ENCODE measurements at places on chromosomes 1 and 21. TPM values are rescaled to one million over a fixed set of nuclear protein-coding genes. Genes with fewer than 3 reads are reported as not detected.

- DNase-seq: no peak
Observed at GRCh38 chr1:169699707-169700106, 11.7 kb downstream of the SELL start.

GRCh38 chr1:181485287-181486097 lies 2.2 kb downstream of the CACNA1E start:
- no peak for DNase-seq

BCAN gene
- total RNA-seq: not detected

DNA sequence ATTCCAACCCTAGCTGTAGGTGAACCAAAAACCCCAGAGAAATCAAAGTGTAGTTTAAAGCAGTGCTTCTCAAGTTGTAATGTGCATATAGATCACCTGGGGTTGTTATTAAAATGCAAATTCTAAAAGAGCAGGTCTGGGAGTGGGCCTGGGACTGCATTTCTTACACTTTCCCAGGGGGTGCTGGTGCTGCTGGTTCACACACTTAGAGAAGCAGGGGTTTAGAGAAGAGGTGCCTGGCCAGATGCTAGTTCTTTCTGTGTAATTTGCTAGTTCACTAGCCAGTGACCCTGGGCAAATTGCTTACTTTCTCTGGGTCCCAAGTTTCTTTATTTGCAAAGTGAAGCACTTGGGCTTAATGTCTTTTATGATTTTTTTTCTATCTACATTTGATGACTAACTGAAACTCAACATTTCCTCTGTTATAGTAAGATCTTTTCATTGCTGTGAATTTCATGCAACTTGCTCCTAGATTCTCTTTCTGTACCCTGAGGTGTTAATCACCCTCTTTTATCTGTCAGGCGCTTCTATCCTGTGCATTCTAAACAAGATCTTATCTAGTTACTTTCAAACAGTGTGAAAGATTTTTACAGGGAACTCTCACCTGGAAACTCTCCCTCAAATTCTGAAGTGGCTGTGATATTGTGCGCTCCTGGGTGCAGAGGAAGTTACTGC lies 141.9 kb upstream of the UBE2U start:
- no peak for DNase-seq

- no peak for DNase-seq
Observed at GRCh38 chr1:25587290-25587689, 29.3 kb upstream of the MAN1C1 start.

DNA sequence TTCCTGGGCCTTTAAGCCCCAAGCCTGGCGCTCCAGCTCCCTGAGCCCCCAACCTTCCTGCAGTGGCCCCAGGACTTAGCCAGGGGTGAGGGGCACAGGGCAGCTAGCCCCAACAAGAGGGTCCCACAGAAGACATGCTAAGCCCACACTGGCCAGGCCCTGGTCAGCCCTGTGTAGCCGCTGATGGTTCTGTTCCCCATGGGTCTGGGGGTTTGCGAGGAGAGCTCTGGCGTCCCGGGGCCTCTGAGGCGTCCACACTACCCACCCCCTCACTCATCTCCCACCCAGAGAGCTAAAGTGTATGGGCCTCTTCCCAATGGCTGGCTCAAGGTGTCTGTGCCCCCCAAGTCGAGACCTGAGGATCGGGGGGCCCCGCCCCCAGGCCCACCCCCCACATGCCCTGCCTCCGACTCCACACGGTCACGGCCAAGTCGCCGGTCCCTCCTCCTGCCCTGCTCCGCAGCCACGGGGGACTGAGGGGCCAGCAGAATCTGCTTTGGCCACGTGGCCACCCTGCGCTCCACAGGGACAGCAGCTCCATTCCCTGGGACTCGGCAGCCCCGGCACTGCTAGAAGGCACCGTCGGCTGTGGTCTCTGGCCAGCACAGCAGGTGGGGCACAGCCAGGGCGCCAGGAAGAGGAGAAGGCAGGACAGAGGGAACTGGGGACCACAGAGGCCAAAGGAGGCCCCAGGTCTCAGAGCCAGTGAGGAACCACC lies 7.8 kb downstream of the TNFRSF18 start:
- DNase-seq: no peak

DNA sequence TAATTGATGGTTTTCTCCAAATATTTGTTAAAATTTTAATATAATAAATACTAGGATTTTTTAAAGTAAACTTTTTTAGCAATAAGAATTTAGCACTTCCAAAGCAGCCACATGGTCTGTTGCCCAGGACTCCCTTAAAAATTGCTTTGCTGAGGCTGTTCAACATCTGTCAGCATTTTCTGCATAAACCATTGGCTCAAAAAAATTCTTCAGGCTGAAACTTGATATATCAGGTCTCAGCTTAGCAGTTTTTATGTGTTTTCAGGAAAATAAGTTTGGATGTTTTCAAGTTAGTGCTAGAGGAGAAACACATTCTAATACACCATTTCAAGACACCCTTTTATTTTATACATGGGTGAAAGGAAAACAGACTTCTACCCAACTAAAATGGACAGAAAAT lies 69.1 kb upstream of the C1orf105 start:
- no peak for DNase-seq

GRCh38 chr1:38724160-38725131 lies 135.1 kb downstream of the RRAGC start:
- no peak for DNase-seq

IL19 gene
- total RNA-seq: not detected

CYP4A11 gene
- total RNA-seq: not detected

DNA sequence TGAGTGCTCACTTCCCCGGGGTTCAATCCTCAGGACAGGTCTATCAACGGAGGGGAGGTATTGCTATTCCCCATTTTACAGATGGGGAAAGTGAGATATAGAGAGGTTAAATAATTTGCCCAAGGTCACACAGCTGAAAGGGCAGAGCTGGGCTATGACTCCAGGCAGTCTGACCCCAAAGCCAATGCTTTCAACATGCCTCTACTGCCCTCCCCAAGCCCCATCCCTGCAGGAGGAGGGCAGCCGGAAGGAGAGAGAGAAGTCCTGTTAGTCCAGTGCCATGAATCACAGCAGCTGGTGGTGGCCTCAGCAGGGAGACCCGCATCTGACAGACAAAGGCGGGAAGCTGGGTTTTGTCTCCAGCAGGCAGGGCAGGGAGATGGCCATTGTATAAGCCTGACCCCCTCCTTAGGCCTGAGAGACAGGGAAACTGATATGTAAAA lies 20.0 kb upstream of the CLIC4 start:
- no peak for DNase-seq

DNA sequence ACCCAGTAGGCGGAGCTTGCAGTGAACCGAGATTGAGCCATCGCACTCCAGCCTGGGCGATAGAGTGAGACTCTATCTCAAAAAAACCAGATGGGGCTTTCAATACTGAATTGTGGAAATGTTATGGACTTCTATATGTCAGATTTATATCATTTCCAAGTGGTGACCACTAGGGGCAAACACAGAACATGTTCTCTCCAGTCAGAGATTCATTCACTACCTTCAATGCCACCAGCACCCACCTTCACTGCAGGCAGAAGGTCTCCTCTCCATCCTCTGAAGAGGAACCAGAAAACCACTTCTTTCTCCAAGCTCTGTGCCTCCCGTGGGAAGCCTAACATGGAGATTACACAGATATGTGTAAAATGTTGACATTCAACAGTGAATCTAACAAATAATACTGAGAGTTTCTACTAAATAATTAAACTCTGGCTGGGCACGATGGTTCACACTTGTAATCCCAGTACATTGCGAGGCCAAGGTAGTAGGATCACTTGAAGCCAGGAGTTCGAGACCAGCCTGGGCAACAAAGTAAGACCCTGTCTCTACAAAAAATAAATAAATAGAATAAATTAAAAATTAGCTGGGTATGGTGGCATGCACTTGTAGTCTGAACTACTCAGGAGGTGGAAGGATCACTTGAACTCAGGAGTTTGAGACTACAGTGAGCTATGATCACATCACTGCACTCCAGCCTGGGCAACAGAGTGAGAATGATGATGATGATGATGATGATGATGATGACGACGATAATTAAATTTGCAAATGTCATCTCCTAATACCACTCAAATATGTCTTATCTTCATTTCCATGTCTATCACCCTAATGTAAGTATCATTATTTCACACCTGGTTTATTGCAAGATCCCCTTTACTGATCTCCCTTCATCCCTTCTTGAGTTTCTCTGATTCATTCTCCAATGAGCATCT lies 151.1 kb downstream of the ZNF281 start:
- DNase-seq: peak; percentile 9

DNA sequence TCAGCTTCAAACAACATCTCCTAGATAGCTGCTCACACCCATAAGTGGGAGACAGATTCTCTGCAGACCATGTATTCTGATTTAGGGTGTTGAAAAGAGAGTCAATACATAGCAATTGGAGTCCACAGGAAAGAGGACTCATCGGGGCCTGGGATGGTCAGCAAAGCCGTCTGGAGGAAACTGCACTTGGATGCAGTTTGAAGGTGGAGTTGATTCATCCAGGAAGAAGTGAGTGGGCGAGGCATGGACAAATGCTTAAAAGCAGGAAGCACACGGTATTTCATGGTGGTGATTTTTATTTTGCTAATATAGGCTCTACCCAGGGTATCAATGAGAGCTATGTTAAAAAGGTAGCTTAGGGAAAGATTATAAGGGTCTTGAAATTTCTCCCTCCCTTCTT lies 36.8 kb upstream of the DIRAS3 start:
- no peak for DNase-seq

DNA sequence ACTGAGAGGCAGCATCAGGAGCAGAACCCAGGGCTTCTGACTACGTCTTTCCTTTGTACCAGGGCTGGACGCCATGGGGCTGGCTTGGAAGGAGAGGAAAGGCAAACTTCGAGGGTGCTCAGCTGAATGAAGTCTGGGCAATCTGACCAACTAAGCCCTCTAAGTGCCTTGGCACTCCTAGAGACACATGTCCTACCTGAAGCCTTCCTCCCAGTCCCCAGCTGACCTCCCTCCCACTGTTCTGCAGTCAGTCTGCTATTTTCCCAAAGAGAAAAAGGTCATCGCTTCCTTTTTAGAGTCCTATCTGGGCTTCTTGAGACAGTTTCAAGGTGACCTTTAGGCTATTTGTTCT lies 5.2 kb downstream of the SLC9A1 start:
- no peak for DNase-seq

- no peak for DNase-seq
Observed at GRCh38 chr1:166915042-166915441, 39.0 kb upstream of the TADA1 start.

GRCh38 chr1:64962441-64962840 lies 3.9 kb downstream of the JAK1 start:
- peak; percentile 39 for DNase-seq

RHEX gene
- total RNA-seq: not detected

GRCh38 chr1:29706936-29707335 lies 470.6 kb downstream of the PTPRU start:
- peak; percentile 53 for DNase-seq

DNA sequence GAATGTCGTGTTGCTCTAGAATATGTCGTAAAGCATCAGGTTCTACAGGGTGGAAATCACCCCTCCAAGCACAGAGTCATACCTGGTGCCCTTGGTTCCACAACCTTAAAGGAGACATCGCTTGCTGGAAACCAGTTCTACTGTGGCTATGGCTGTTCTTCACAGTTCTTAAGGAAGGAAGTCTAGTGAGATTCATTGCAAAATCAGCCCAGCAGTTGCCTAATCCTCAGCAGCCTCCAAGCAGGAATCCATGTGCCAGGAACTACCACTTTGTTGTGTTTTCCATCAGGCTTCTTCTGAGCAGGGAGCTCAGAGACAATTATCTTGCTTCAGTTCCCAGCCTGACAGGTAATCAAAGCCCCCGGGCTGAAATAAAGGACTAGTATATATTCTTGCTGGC lies 45.0 kb upstream of the SLC35F3 start:
- no peak for DNase-seq
